ENCODE measurements at places on chromosomes 4 and X.
A peak's percentile ranks its signal among the peaks of the same experiment; 100 is the strongest.

DNA sequence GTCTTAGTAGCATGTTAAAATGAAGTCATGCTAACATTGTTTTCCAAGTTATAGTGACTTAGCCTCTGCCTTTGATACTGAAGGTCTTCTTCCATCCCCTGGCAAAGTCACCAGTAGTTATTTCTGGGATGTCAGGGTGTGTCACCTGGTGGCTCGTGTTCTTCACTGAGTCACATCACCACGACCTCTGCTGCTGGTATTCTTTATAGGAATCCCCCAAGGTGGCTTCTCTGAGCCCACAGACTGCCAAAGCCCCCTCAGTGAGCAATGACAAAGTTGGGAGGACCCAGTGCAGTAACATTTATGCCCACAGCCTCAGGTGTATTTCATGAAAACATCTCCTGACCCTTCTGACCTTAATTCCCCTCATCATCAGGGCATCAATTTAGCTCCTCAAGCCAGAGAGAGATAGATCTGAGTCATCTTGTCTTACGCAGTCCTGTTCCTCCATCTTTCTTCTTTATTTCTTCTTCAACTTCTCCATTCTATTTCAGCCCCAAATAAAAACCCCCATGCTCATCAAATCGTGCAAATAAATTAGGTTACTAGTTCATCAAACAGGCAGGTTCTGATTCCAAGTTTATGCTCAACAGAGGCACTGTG, 29.3 kb upstream of the GPRIN3 start:
- DNase-seq = no peak

DNA sequence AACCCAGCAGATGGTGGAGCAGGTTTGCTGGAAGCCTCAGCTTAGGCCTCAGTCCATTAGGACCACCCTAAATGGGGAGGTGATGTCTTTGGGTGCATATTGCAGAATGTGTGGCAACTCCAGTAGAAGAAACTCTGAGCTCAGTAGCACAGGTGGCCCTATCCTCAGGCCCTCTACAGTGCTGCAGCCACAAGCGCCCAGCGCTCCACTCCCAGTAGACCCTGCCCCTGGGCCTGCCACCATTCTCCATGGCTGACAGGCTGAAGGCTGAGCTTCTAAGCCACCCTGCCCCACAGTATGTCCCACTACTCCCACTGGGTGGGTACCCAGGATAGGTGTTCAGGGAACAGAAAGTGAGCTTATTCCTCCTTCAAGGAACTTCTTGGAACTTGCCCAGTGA, 162.8 kb upstream of the MAMLD1 start:
- DNase-seq = no peak

DNA sequence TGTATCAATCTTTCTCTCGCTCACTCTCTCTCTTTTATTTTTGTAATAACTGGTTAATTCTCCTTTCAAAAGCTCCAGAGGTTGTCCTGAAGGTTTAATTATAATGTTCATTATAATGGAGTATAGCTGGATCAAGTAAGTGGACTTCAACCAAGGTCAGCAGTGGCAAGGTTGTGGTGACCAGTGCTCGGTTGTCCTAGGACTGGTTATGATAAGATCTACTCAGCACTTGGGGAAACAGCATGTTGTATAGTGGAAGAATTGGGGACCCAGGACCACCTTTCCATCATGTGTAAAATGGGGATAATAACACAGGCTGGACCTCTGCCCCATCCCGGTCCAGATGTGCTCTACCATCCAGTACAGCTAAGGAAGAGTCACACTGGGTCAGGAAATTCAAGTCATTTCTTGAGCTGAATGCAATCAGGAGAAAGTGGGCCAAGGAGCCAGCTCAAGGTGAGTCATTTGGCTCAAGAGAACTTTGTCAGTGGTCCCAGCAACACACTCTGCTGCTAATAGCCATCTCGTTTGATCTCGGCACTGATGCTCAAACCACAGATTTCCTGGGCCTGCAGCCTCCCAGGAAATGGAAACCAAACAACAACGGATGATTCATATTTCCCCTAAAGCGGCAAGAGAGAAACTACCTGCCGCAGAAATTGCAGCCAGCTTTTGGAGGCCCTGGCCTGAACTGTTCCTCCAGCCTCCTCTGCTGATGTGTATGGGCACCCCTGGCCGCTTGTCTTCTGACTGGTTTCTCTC, 123.6 kb upstream of the RBPJ start:
- no peak for DNase-seq

- DNase-seq = no peak
These were observed 667 bp downstream of the PTTG2 start for GRCh38 chr4:37960679-37961450.

GRCh38 chrX:67723580-67724351, 179.9 kb downstream of the AR start:
- no peak for DNase-seq

- peak; percentile 94 for DNase-seq
These were observed 1.5 kb downstream of the GRID2 start for GRCh38 chr4:92305148-92305877.

- DNase-seq = no peak
These were observed 1384.8 kb downstream of the FAM133A start for GRCh38 chrX:95058815-95059214.

GRCh38 chr4:185640811-185641675, 105.7 kb upstream of the PDLIM3 start:
- peak; percentile 81 for DNase-seq

DNA sequence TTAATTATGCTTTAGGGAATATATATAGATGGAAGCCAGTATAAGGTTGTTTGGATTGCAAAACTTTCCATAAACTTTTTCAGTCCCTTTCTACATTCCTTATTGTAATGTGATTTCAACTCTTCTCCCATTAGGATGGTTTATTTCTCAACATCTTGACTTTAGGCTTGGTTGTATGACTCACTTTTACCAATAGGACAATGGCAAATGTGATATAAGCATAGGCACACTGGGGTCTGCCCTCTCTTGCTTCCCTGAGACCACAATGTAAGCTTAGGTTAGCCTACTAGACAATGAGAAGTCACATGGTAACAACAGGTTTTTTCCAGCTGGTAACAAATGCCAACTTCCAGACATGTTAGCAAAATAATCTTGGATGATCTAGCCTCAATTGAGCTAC, 163.3 kb upstream of the RBPJ start:
- DNase-seq = no peak

DNA sequence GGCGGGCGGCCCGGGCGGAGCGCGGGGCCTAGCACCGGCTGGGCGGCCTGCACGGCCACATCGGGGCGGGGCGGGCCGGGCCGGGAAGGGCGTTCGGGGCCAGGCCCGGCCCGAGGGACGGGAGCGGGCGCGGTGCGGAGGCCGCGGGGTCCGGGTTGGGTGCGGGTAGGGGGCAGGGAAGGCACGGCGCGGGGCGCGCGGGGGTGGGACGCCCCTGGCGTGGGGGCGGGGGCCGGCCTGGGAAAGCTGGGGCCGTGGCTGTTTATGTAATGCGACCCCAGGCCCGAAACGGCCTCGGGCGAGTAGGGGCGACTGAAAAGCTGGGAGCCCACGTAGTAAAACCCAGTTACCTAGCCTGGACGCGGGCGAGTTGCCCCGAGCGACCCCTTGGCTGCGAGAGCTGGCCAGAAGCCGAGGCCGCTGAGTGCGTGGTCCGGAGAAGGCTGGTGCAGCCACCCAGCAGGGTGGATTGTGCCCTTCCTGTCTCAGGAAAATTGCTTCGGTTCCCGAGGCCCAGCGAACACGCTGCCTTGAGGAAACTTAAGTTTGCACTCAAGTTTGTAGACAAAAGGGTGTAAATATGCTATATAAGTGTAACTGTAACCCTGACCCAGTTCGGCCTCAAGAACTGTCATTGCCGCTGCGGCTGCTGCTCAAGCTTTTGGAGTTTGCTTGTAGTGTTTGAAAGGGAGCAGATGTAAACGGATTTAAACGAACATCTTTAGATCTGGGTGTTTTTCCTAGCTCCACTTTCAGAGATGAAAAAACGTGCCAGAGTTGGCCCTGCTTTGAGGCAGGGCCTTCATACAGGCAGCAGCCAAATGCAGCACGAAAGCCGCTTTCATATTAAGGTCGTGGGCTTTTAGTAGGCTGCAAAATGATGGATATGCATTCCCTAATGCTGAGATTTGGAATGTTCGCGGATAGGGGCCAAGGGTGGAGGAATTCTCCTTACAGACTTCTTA, 674 bp downstream of the SEC24B start:
- peak; percentile 59 for DNase-seq

DNA sequence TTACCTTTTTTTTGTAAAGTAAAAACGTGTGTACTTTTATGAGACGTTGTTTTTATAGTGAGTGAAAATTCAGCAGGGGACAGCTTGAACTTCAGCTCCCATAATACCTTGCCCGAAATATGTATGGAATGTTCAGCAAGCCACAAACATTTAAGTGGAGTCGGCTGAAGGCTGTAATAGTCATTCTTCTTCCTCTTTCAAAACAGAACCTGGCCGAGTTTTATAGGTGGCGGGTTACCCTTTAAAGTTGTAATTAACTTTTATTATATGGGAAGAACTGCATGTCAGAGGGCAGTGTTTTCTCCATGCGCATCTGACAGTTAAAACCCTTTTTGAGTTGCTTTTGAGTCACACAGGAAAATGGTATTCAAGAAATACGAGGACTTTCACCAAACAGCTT, 50.7 kb downstream of the CLDN34 start:
- no peak for DNase-seq

DNA sequence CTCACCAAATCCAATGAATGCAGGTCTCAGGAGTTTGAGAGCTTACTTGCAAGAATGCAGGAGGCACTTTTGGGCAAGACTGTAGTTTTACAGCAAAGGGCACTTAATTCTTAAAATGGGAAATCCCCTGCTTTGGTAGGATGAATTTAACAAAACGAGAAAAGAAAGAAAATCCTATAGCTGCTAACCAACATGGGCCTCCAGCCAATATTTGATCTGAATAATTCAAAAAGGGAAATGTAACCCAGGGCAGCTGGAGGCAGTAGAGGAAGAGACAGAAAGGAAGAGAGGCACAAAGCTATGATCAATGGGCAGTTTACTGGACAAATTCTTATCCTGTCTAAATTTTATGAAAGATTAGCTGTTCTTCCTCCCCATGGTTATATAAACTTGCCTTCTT, 142.3 kb downstream of the SH3KBP1 start:
- no peak for DNase-seq

DNA sequence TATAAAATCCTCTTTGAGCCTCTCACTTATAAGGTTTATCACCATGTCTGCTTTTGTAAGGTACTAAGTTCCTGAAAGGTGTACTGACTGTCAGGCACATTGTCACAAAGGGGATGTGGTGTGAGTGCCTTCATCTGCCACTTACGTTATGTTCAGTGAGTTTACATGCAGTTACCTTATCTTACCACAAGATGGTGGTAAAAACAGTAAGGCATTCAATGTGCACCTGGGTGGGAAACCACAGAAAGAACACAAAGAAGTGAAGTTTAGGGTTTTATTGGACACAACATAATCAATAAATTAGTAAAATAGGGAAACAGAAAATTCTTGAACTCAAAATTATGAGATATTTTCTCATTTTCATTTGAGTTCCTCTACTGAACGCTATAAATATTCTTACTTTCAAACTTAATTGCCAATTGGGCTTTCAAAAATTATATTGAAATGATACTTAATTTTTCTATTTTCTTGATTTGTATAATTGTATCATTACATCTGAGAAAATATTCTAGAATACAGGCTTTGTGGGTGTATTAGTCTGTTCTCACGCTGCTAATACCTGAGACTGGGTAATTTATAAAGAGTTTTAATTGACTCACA, 650.8 kb downstream of the PCDH7 start:
- peak; percentile 65 for DNase-seq

DNA sequence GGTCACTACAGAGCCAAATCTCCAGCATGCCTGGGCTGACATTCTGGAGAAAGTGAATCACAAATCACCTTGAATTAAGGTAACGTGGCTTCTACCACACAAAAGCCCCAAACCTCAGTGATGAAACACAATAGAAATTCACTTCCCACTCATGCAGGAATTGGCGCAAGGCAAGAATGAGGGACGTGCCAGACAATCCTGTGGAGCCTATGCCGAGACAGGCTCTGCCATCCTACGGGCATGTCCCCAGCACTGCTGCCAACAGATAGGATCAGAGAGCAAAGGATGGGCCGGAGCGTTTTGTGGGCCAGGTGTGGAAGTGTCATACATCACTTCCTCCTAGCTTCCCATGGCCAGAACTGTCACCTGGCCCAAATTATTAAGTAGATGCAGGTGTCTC, 118.0 kb downstream of the IRF2 start:
- no peak for DNase-seq

DNA sequence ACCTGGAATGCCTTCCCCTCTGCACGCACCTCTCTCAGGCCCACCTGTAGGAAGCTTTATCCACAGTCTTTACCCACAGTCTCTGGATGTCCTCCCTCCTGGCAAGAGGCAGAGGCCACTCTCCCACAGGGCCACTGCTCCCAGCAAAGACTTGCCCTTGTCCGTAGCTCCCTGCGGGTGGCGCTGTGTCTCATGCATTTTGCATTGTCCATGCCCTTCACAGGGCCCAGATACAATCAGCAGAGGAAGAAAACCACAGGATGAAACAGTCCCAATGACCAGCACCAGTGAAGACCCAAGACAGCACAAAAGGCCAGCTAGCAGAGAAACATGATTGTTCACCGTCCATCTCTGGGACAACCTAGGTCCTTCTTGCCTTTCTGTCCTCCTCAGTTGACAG, 2.1 kb upstream of the NSG1 start:
- peak; percentile 83 for DNase-seq

DNA sequence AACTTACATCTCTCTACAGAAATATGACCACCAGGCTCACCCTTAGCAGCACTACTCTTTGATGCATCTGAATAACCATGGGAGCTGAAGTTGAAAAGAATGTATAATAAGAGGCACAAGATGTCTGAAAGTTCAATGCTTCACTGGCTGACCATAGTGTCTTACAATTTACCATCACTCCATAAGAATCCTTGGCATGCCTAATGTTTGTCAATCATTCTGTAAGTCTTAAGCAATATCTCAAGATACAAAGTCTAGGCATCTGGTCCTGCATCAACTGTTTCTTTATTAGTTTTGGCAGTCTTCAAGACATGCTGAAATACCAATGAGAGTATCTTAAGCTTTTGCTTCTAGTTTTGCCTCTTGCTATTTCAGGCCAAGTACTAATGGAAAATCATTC, 755.5 kb downstream of the STIM2 start:
- no peak for DNase-seq

- no peak for DNase-seq
These were observed 69.4 kb downstream of the EFHC2 start for GRCh38 chrX:44274096-44274495.

DNA sequence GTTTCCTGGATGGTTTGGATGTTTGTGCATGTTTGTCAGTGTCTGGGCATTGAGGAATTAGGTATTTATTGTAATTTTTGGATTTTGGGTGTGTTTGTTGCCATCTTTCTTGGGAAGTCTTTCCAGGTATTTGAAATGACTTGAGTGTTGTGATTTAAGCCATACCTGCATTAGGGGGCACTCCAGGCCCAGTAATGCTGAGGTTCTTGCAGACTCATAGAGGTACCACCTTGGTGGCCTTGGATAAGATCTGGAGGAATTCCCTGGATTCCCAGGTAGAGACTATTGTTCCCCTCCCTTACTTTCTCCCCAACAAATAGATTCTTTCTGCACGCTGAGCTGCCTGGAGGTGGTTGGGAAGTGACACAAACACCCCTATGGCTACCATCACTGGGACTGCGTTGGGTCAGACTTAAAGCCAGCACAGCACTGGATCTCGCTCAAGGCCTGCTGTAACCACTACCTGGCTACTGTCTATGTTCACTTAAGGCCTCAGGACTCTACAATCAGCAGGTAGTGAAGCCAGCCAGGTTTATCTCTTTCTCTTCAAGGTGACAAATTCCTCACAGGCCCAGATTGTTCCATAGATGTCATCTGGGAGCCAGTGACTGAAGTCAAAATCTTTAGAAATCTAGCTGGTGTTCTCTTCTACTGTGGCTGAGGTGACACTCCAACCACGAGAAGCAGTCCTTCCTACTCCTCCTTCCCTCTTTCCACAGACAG, 643.6 kb downstream of the PDHA2 start:
- DNase-seq = peak; percentile 12
